IPS-NIHi11 (cell line): ENCODE measurements at places on chromosomes 4 and X.
A peak's percentile ranks its signal among the peaks of the same experiment; 100 is the strongest.

GRCh38 chrX:31181377-31182000 is 109.6 kb upstream of the FTHL17 start:
- no peak for DNase-seq

DNA sequence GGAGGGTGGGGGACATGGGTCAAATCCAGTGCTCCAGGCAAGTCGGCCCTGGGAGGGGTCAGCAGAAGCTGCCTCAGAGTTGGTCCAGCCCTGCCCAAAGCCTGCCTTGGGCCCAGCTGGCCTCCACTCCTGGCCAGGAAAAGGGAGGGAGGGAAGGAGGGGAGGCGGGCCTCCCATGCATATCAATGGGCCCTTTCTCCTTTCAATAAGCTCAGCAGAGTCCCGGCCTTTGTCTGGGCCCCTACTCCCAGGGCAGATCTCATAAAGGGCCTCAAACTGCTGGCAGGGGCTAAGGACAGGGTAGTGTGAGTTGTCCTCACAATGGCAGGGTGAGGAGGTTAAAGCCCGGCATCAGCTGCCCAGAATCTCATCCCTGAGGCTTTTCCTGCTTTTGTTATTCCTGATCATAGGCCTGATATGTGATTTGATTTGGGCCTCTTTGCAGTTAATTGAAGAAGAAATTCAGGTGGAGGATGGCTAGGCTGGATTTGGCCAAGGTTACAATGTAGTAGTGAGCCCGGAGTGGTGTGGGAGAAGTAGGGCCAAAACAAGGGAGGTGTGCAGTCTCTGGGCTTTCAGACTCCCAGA is 121.1 kb upstream of the ATP6AP2 start:
- peak; percentile 67 for DNase-seq

- DNase-seq, result no peak
Observed at GRCh38 chr4:24519649-24520048, 64.7 kb downstream of the DHX15 start.

DNA sequence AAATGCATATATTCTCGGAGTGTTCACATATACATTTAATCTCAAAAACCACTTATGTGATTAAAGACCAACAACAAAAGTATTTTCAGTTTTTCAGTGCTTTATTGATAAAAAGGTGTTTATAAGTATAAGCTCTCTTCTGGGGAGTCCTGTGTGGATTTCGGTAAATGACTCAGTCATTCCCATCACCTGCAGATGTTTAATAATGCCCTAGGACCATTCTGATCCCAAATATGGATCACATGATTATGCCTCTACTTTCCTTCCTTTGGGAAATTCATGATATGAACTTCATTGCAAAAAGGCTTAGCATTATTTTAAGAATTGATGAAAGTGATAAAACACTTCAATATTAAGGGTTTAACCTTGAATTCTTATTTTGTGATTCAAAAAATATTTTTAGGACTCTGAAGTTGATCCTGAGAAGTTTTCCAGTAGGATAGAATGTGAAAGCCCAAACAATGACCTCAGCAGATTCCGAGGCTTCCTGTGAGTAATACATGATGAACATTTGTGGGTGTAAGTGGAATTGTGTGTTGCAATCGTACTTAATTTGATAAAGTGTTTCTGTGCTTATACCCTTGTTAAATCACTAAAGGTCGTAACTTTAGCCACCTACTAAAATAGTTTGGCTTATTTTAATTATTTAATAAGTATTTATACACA is 40.2 kb downstream of the ATP10D start:
- no peak for DNase-seq
